Stimulated activated CD4-positive, alpha-beta T cell treated with anti-CD3 and anti-CD28 coated beads, Interleukin-1b, Interleukin-23, amount 100 ng/mL, for 4 hours (primary cell): ENCODE measurements at places on chromosomes 1 and 21.

- no peak for DNase-seq
Measured at GRCh38 chr1:54151013-54151412, 1.8 kb downstream of the CDCP2 start.

- no peak for DNase-seq
Measured at GRCh38 chr1:35615440-35615839, 25.9 kb downstream of the PSMB2 start.

DNA sequence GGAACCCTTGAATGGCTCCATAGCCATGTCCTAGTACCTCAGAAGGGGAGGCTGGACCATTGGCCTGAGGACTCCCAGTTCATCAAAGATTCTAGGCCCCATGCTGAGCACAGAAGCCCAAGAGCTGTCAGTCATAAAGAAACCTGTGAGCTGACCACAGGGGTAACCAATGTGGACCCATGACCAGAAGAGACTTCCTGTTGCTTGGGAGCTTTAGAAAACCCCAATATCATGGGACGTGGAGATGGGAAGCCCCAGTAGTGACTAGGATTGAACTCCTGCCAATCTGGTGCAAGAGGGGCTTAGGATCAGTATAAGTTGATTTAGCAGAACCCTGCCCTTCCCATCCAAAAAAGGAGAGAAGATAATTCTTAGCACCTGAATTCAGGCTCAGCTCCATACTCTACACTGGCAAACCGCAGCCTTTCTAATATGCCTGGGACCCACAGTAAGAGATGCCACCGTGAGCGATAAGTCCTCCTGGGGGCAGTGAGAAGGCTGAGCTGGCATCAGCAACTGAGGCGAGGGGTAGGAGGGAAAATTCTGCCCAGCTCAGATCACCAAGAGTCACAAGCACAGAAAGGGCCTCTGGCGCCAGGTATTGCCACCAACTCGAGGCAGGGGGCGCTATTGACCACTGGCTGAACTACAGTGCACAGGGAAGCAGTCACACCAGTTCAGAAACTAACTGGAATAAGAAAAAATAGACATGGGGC lies 108.9 kb downstream of the CAPN8 start:
- DNase-seq = no peak

DNA sequence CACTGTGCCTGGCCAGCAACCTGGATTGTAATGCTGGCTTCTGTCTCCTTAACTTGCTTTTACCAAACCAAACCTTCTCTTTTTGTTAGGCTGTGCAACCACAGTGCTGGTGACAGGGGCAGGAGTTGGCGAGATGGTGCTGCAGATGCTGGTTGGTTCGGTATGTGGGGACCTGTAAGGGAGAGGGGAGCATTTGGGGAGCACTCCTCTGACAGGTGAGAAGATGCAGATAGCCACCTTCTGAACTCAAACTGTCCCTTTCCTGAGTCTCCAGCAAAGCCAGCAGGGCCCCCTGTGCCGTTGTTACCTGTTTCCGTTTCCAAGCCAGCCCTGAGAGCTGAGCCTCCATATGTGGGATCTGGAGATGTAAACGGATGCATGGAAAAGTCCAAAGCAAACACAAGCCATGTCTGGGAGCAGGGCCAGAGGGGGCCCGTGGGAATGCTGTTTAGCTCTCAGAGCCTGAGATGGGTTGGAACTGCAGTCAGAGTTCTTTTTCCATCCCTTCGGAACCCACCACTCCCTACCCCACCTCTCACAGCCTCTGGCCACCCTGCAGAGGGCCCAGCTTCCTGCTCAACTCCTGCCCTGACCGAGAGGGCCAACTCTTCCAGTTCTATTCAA lies 34.0 kb downstream of the ELK4 start:
- DNase-seq = no peak

GRCh38 chr1:155038602-155039307 lies 5.1 kb downstream of the DCST1 start:
- no peak for DNase-seq

- peak; percentile 65 for DNase-seq
Measured at GRCh38 chr1:156114101-156114918, at the start of gene LMNA. Gene LMNA (plus strand): TSS chr1:156114711. CDS start chr1:156114919, 208 bp downstream.

DNA sequence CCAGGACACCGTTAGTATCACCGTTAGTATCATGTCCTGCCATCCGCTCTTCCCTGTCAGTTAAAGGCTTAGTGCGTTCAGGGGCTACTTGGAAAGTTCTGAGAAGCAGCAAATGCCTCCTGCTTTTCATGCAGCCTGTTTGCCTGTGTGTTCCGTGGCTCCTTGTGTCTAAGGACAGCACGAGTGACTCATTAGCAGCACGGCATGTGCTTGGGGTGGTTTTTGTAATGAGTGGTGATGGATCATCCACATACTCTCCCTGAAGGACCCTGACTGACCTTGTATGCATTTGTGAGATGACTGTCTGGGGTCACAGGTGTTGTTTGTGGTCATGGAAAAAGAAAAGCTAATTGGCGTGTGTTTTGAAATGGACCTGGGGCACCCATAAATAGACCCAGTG lies 221.9 kb downstream of the PBX1 start:
- DNase-seq = no peak
